M059J (cell line): ENCODE measurements at places on chromosomes 3 and 15.
A peak's percentile ranks its signal among the peaks of the same experiment; 100 is the strongest.

GRCh38 chr15:64478863-64479262, 18.5 kb downstream of the ZNF609 start:
- no peak for DNase-seq

DNA sequence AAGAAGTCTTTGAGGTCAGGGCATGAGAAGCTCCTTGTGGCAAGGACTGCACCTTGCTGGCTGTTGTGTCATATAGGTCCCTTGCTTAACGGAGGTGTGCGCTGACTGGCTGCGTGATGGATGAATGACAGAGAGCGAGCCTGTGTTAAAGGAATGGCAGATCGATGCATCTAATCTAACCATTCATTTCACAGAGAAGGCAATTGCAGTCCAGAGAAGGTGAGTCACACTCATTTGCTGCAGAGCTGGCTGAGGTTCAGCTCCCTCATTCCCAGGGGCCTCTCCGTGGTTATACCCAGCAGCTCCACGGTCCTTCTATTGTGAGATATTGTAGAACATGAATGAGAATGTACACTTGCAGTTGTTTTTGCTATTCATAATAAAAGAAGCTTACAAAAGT, 289.3 kb downstream of the EPHB1 start:
- peak; percentile 8 for DNase-seq

DNA sequence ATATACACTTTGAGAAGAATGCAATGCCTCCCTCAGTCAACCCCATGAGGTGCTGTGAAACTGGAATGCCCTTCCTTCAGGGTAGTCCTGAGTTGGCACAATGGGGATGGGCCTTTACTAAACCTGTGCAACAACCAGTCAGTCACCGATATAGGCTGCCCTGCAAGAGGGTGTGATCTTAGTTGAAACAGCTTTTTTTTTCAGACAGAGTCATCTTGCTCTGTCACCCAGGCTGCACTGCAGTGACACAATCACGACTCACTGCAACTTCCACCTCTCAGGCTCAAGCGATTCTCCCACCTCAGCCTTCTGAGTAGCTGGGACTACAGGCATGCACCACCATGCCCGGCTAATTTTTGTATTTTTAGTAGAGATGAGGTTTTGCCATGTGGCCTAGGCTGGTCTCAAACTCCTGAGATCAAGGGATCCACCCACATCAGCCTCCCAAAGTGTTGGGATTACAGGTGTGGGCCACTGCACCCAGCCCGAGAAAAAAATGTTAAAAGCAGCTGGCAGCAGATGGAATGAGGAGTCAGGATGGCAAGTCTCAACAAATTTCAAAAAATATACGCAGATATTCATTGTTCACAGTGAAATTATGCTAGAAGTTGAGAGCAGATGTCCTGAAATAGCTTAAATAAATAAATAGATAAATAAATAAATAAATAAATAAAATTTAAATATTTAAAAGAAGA, 31.8 kb downstream of the MYO5A start:
- peak; percentile 74 for DNase-seq

- no peak for DNase-seq
Measured at GRCh38 chr15:26691249-26691648, 81.6 kb downstream of the GABRB3 start.

GRCh38 chr3:191972714-191973398, 511.9 kb downstream of the PYDC2 start:
- DNase-seq, result no peak

DNA sequence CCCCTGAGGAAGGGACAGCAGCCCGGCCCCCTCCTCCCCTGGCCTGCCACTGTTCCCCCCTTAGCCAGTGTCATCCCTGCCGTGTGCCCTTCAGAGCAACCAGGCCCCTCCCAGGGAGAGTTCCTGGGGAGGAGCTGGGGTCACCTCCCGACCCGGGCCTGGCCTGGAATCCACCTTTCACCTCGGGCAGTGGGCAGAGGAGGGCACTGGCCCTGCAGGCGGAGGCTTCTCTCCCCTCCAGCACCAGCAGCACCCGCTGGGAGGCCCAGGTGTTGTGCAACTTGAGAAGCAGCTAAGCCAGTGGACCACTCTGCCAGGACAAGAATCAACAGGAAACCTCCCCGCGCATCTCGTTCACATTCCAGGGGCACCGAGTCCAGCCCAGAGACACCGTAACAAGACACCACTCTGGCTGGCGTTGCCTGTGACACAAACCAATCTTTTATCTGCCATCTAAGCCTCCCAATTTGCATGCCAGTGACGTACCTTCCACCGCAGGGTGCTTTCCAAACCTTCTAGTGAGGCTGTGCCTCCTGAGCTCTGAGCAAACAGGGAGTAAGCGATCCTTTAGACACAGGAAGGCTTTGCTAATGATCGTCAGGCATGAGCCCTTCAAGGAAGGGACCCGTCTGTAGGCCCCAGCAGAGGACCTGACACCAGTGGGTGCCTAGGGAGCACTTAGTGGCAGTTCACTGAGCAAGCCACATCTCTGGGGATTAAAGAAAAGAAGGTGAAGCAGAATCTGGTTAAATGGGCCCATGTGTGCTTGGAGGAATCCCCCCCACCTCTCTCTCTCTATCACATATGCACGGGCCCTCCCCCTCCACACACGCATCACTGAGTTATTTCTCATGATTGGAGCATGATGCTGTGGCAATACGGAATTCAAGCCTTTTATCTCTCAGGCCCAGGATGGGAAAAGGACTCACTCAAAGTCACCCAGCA, 98.9 kb upstream of the TLE3 start:
- peak; percentile 98 for DNase-seq

- no peak for DNase-seq
Measured at GRCh38 chr3:49715611-49716121, 3.8 kb downstream of the AMIGO3 start.

- DNase-seq, result no peak
Measured at GRCh38 chr15:66935688-66936087, 129.7 kb upstream of the SMAD3 start.

- DNase-seq, result no peak
Measured at GRCh38 chr3:172101107-172101506, 61.7 kb downstream of the FNDC3B start.

GRCh38 chr3:171658841-171659240, 151.4 kb downstream of the PLD1 start:
- no peak for DNase-seq

DNA sequence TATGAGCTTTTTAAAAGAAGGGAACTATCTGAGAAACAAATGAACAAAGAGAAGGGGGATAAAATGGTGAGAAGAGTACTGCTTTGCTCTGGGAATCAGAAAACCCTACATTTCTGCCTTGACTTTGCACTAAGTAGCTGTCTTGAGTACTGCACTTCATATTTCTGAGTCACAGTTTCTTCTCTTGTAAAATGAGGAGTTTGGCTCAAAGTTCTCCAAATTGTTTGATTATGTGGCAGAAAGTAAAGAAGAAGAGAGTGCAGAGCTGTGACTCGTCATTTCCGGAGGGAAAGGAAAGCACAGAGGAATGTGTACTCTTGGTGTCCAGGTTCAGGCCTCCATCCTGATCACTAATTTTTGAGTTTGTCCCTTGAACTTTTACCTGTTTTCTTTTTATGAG, 54.7 kb downstream of the TP63 start:
- peak; percentile 90 for DNase-seq

- no peak for DNase-seq
Measured at GRCh38 chr3:16286161-16286560, 21.1 kb downstream of the OXNAD1 start.

DNA sequence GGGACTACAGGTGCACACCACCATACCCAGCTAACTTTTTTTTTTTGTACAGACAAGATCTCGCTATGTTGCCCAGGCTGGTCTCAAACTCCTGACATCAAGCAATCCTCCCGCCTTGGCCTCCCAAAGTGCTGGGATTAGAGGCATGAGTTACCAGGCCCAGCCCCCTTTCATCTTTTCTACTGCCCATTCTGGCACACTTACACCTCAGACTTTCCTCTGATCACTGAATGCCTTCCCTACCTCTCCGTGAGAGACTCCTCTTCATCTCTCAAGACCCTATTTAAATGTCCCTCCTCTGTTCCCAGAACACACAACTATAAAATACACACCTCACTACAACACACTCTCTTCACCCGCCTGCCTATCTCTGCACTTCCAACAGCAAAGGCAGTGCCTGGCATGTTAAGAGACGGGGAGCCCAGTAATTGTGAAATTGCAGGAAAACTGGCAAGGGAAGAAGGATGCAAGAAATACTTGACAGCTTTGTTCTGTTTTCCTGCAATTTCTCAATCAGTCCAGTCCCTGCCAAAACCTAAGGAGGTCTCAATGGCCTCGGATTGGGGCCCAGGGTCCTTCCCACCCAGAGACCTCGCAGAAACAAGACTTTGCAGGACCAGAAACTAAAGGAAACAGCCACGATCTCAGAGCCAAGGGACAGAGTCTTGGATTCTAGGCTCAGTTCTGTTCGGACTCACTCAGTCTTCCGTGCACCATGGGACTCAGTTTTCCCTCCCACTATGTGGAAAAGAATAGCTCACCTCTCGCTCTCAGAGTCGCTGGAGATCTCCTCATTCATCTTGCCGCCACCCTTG, 849 bp downstream of the RRP9 start:
- no peak for DNase-seq

- no peak for DNase-seq
Measured at GRCh38 chr3:72269475-72269874, 484.5 kb upstream of the PROK2 start.

- DNase-seq, result peak; percentile 61
Measured at GRCh38 chr3:187021748-187022402, 91.5 kb downstream of the ST6GAL1 start.

- DNase-seq, result peak; percentile 18
Measured at GRCh38 chr3:132210476-132211346, 106.5 kb upstream of the ACP3 start.

- DNase-seq, result no peak
Measured at GRCh38 chr3:79976466-79976865, 208.7 kb upstream of the ROBO1 start.

DNA sequence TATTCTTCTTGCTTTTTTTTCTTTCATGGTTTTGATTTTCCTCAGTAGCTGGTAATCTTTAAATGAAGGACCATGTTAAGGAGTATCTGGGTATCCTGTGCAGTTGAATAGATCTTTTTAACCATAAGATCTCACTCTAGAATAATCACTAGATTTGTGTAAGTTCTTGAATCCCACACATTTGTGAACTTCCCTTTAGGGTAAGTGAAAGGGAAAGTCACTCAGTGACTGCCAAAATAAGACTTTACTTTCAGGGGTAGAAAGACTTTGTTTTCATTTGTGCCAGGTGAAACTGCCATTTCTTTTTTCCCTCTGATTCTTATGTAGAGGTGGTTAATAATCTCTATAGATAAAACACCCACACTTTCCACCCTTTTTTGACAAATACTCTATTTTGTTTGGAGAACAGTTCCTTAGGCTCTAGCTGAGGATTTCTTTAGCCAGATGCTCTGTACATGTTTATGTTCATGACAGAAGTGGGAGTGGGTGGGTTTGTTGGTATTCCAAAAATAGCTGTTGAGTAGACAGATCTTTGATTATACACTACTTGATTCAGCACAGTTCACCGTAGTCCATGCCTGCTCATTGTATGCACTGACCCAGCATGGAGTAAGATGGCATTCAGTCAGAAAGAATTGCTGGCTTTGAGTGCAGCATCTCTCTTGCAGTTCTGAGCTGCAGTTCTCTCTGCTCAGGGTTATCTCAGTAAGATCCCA, 28.5 kb downstream of the LRRC49 start:
- DNase-seq, result no peak

DNA sequence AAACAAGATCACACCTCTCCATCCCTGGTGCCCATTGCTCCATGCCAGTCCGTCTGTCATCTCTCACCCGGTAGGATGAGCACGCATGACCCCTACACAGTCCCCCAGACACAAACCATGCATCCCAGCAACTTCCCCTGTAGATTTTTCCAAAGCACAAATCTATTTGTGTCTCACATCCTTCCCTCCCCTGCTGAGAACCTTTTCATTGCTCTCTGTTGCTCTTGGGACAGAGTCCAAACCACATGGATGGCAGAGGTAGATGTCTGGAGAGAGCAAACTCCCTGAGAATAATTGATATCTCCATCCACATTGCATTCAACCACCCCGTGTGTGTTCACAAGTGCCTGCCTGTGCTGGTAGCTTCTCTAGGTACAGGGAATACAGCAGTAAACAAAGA, 29.9 kb upstream of the LRTM1 start:
- DNase-seq, result peak; percentile 88

- no peak for DNase-seq
Measured at GRCh38 chr15:95848126-95848525, 482.4 kb upstream of the NR2F2 start.

GRCh38 chr15:52496175-52496574, 32.5 kb downstream of the MYO5A start:
- DNase-seq, result no peak

- DNase-seq, result no peak
Measured at GRCh38 chr3:126287171-126287535, 70.1 kb downstream of the KLF15 start.

- DNase-seq, result no peak
Measured at GRCh38 chr15:66070220-66070934, 183.2 kb downstream of the MEGF11 start.

- peak; percentile 71 for DNase-seq
Measured at GRCh38 chr15:89556413-89557262, 18.6 kb upstream of the TICRR start.

DNA sequence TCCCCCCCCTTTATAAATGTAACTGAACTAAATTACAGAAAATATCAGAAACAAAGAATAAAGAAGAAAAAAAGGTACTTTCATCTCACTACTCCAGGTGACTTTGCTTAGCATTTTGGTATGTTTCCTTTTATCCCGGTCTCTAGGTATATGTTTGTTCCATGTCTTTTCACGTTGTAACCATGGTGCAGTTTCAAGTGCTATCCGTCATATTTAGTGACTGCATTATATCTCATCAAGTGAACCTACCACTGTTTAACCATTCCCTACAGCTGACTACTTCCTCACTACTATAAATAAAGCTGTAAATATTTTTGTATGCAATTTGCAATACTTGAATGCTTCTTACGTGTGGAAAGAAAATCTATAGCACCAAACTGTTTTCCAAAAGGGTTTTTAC, 2.2 kb downstream of the BTBD1 start:
- DNase-seq, result peak; percentile 10

- DNase-seq, result no peak
Measured at GRCh38 chr15:73026511-73027054, 25.7 kb upstream of the NEO1 start.

DNA sequence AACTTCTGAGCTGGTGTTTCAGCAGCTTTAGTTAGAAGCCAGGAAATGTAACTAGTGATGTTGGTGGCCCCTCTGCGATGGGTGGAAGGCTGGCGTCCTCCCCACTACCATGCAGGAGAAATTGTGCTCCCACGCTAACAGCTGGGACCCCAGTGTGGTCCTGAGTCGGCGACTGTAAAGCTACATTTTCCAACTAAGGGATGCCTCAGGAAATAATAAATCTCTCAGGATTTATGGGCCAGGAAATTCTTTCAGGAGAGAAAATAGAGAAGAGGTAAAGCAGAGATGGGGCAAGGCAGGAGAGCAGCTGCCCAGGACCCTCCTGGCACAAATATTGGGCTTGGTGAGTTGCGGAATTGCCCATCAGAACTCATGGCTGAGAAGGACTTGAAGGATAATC, 186.9 kb downstream of the OPA1 start:
- DNase-seq, result no peak

DNA sequence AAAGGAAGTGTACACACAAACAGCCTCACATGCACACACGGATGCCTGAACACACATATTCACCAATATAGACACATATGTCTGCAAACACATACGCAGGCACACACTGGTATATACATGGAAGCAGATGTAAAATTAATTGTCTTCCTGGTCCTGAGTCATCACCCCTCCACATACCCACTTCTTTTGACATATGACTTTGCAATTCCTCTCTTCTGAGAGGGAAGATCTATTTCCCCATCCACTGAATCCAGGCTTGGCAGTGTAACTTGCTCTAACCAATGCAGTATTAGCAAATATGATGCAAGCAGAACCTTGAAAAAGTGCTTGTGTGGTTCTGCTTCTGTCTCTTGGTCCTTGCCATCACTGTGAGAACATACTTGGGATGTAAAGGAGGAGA, 76.8 kb upstream of the HRH1 start:
- no peak for DNase-seq
